Stimulated activated CD4-positive, alpha-beta T cell treated with anti-CD3 and anti-CD28 coated beads, Interleukin-4, amount 100 ng/mL, for 24 hours (primary cell): ENCODE measurements at places on chromosomes 1 and 21.

DNA sequence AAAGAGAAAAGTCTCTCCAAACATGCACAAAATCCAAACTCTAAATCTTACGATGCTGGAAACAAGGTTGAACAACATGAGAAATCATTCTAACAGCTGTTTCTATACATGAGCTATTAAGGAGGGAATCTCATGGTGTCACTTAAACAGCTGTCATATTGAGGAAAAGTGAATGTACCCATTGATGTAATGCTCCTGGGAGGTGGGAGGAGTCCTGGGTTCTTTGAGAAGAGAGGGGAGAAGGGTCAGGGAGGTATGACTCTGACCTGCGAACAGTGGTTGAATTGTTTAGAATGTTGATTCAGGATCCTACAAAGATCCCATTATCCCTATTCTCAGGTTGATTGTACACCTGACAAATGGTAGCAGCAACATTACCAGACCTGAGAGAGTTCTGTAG lies 49.3 kb downstream of the ZC3H11B start:
- DNase-seq, result no peak

- DNase-seq, result no peak
These were observed 46.0 kb downstream of the IARS2 start for GRCh38 chr1:220139966-220140365.

- no peak for DNase-seq
These were observed 19.4 kb downstream of the LRP8 start for GRCh38 chr1:53308506-53308905.

DNA sequence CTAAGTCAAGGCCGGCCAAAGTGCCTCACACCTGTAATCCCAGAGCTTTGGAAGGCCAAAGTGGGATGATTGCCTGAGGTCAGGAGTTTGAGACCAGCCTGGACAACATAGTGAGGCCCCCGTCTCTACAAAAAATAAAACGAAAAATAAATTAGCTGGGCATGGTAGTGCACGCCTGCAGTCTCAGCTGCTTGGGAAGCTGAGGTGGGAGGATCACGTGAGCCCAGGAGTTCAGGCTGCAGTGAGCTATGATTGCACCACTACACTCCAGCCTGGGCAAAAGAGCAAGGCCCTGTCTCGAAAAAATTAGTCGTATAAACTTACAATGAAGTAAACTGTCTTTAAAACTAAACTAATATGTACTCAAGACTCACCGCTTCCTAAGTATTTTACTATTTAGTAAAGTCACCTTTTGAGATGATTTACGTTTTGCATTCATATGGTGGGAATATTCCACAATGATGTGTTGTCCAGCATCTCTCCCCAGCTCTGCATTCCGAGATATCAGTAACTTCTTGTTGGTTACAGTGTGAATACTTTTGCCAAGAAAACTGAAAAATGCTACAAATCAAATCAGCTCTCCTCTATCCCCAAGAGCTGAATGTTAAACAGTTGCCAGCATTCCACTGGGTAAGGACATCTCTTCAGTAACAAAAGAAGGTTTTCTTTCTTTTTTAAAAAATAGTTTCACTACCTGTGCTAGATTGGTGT lies 84.9 kb upstream of the C21orf91 start:
- DNase-seq, result no peak

- no peak for DNase-seq
These were observed 35.5 kb upstream of the HHAT start for GRCh38 chr1:210293171-210293607.

DNA sequence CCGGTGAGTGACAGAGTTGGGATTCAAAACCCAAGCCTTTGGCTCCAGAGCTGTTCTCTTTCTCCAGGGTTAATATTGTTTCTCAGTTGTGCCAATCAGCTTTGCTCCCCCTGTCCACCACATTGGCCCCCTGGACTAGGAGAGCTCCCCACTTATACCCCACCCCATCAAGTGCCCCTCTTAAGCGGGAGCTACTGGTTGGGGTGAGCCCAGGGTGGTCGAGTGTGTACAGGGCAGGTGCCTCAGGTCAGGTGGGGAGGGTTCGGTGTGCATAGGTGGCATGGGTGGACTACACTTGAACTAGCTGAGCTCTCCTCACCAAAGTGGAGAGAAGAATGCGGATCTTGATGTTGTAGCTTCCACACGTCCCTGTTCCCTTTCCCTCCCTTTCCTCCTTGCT lies 14.2 kb downstream of the KCNA2 start:
- no peak for DNase-seq

DNA sequence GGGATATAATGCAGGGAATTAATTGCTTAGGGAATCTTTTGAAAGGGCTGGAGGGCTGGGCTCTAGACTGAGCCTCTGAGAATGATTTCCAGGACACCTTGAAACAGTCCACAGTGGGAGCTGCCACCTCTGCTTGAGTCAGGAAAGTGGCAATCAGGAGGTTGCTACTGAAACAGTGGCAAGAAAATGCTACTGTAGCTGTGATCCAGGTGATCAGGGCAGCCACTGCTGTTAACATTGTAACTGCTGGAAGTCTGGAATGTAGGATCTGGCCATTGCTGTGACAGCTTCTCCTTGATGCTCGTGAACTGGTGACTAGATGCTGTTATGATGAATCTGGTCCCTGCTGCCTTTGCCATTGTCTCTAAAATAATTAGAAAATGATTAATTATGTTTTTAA lies 12.8 kb downstream of the MAGI3 start:
- DNase-seq, result no peak

GRCh38 chr1:151472856-151473731 lies 13.8 kb upstream of the POGZ start:
- DNase-seq, result peak; percentile 23

DNA sequence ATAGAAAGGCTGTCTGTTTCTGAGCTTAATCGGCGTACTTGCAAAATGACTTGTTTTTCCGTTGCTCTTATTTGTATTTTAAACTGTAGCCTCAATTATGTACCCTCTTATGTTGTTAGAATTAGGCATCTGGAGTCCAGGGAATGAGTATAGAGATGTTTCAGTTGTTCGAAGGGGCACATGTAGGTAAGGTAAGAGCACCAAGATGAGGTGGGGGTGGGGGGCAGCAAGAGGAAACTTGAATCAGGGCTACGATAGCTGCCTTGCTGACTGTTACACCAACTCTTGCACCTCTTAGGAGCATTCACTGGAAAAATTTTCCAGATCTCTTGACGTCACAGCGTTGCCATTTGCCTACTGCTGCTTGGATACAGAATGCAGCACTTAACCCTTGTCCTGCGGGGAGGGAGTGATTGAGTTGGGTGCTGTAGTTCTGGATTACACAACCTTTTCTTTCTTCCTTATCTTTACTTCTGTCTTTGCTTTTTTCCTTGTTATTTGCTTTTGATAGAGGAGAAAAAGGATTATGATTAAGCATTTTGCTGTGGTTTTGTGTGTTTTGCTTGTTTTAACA lies 3.2 kb downstream of the ATP1B1 start:
- no peak for DNase-seq

DNA sequence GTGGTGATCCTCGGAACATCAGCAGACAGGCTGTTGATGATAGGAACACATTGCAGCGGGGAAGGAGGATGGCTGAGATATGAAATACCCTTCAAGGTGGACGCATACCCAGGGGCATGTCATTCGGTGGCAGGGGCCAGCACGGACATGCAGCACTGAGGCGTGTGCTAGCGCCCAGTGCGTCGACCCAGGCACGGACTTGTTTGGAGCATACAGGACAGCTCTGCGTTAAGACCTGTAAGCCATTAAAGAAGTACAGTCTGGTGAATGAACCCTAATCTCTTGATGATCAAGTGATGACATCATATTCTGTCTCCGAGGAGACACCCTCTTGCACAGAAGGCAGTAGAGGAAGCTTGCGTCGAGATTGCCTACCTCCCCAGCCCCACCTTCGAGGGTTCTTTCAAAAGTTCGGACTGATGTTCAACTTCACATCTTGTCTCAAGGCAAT lies 63.6 kb upstream of the KIF26B start:
- no peak for DNase-seq

DNA sequence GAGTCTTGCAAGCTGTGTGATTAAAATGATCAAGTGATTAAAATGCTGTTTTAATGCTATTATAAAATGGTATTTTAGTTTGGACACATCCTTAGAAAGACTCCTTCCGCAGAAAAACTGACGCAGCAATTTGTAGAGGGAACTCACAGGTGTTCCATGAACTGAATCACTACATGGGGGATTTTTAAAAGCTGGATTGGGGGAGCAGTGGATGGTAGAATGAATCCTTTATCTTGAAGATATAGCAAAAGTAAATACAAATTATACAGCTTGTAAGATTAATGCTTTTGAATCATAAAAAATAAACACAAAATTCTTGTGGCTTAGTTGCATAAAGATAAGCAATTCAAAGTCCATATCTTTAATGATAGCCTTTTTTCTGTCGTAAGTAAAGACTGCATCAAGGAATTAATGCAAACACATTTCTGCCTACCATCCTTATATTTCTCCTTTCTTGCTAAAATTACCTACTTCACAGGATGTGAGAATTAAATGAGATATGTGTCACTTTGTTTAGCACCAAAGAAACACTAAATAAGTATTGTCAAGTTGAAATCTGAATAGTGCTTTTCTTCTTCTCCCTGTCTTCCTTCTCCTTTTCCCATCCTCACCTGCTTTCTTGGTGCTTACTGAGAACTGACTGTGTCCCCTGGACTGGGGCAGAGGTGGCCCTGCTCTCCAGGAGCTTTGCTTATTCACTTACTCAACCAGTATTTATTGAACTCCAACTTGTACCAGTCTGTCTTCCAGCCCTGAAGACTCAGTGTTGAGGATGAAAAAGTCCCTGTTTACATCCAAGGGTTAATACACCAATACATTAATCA lies 61.5 kb upstream of the F3 start:
- no peak for DNase-seq

- no peak for DNase-seq
These were observed 7.1 kb downstream of the PHLDA3 start for GRCh38 chr1:201461645-201462441.

DNA sequence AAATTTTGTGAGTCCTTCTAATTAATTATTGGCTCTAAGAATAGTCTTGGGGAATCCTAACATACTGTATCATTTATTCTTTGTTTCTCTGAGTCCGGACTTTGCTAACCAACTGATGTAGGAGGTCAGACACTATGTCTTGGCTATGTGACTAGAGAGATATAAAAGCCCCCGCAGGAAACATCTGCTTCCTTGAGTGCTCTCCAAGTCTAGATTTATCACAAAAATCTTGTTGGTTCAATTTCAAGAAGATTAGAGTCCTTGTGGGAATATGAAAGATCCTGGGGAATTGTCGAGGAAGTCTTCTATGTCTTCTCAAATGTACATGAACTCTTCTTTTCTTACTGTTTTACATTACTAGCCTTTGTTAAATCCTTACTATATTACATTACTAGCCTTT lies 1712.5 kb downstream of the NCAM2 start:
- no peak for DNase-seq

DNA sequence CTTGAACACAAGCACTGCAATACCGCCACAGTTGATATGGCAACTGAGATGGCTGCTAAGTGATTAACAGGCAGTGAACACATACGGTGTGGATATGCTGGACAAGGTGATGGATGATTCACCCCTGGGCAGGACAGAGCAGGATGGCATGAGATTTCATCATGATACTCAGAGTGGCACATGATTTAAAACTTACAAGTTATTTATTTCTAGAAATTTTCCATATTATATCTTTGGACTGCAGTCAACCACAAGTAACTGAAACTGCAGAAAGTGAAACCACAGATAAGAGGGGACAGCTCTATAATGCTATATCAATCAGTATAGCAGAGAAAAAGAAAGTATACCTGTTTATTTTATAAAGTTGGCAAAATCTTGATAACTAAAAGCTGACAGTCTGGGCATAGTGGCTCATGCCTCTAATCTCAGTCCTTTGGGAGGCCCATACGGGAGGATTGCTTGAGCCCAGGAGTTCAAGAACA lies 47.9 kb downstream of the PHACTR4 start:
- no peak for DNase-seq

DNA sequence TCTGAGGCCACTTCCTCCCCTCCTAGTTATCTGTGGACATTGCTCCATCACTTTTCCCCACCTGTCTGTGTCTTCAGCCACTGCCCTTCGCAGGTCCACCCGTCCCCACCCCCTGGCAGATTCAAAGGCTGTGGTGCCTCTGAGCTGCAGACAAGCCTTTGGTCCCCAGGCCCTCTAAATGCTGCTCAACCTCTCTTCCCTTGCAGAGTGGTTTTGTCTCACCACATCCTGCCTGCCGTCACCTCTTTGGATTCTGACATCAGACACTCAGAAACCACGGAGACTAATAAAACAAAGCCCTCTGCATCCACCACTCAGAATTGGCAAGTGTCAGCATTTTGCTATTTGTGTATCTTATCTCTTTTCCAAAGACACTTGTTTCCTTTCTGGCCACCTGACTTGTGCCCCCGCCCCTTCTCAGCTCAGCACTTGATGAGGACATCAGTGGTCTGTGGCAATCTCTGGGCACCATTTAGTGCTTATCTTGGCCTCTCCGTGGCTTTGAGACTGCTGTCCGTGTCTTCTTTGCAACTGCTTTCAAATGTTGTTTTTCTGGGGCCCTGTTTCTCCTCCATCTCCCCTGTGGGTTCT lies 7.7 kb downstream of the CNIH3 start:
- DNase-seq, result peak; percentile 67

DNA sequence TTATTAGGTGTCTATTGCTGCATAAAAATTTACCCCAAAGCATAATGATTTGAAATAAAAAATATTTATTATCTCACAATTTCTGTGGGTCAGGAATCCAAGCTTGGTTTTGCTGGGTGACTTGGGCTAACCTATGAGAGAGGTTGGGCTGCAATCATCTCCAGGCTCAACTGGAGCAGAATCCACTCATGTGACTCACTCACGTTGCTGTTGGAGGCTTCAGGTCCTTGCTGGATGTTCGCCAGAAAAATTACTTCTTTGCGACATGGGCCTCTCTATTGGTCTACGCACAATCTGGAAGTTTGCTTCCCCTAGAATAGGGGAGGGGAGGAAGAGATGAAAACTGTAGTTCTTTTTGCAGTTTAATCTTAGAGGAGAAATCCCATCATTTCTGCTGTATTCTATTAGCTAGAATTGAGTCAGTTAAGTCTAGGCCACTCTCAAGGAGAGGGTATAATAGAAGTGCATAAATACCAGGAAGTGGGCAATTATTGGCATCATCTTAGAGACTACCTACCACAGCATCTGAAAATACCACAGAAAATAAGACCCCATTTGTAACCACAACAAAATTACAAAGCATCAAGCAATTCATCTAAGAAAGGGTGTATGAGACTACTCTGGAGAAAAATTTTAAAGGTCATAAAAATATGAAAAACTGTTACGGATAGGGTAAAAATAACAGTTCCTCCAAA lies 5.7 kb upstream of the FASLG start:
- no peak for DNase-seq
